ENCODE measurements at places on chromosomes 6 and 20.

DNA sequence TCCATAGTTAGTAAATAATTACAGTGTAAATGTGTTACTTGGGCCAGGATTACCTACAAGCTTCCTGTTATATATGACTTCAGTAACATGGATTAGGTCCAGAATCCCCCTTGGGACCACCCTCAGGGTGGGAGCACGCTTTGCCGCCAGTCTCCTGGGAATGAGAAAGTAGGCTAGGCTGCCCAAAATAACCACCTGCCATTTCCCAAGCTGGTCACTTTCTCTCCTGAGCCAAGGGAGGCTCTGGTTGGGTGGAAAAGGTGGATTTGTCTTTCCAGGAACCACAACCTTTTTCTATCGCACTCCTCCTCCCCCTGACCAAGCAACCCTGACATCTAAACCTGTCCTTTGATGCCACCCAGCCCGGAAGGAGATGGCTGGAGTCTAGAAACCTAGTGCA, 9.6 kb upstream of the RIMS4 start:
- DNase-seq = no peak

DNA sequence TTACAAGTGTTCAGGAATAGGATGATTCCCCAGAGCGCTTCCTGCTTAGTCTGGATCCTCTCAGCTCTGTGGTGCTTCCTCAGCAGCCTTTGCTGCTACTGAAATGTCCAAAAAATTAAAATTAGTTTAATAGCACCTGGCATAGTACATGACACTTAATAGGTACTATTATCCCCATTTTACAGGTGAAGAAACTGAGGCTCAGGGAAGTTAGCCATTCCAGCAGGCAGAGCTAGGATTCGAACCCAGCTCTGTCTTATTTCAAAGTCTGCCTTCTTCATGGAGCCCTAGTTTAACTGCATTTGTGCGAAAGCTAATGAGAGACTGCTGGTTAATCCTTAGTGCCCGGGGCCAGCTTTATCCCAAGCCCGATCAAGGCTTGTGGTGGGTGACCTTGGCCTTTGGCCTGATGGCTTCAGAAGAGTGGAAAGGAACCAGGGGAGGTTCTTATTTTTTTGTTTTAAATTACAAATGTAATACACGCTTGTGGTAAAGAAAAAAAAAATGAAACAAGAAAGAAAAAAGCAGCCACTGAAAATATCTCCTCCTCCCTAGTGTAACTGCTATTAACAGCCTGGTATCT, 30.1 kb downstream of the TOX2 start:
- no peak for DNase-seq

- no peak for DNase-seq
These were observed 17.8 kb downstream of the EEF1E1 start for GRCh38 chr6:8084586-8084985.

DNA sequence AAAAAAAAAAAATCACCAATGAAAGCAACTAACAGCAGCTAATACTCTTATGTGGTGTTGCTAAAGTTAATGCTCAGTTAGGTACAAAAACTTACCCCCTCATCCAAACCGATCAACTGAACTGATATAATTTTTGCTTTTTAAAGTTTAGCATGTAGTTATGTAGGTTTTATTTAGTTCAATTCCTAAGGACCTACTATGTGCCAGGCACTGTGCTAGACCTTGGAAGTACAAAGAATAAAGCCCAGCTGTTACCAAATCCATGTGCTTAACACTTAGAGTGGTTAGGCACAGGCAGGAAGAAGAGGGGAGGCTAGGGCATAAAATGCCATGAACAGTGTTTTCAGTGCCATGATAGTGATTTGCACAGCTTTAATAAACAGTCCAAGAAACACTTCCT, 85.1 kb downstream of the PDSS2 start:
- DNase-seq = no peak

- DNase-seq = no peak
These were observed 18.6 kb upstream of the SPDEF start for GRCh38 chr6:34574647-34575293.

GRCh38 chr6:52994839-52995088, 320 bp downstream of the GSTA4 start:
- no peak for DNase-seq

DNA sequence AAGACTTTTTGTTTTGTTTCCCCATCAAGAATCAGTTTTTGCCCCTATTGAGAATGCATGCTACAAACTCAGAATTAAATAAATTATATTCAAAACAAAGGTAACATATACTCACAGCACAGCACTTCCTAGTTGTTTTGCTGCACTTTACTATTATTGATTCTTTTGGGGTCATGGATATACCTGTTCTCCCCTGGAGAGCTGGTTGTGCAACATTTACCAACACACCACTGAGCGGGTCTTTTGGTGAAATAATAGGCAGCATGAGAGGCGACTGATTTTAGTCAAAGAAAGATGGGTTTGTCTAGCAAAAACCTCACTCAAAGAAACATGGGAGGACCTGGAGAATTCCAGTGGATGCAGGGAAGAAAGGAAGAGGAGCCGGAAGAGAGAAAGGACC, 39.9 kb upstream of the CDKN1A start:
- no peak for DNase-seq

- DNase-seq = no peak
These were observed 61.6 kb downstream of the PLCB4 start for GRCh38 chr20:9130521-9130920.

DNA sequence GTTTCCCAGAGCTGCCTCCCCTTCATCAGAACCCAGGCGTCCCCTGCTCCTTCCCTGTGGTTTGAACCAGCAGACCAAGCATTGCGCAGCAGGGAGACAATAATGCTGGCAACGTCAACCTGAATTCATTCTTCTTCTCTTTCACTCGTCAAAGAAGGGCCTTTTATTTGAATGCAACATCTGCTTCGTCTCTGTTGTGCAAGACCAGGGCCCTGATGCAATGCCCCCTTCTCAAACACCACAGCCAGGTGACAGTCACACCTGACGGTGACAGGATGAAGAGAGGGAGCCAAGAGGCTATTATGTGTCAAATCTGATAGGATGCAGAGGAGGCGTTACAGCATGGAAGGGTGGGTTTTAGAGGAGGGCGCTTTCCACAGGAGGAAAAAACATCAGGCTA, 8.0 kb downstream of the INSM1 start:
- no peak for DNase-seq

GRCh38 chr6:5084781-5085647, at the start of gene PPP1R3G:
Gene PPP1R3G, plus strand, starts transcription at chr6:5085341. Its CDS starts 145 bp downstream, at chr6:5085486.
- DNase-seq = peak; percentile 17

DNA sequence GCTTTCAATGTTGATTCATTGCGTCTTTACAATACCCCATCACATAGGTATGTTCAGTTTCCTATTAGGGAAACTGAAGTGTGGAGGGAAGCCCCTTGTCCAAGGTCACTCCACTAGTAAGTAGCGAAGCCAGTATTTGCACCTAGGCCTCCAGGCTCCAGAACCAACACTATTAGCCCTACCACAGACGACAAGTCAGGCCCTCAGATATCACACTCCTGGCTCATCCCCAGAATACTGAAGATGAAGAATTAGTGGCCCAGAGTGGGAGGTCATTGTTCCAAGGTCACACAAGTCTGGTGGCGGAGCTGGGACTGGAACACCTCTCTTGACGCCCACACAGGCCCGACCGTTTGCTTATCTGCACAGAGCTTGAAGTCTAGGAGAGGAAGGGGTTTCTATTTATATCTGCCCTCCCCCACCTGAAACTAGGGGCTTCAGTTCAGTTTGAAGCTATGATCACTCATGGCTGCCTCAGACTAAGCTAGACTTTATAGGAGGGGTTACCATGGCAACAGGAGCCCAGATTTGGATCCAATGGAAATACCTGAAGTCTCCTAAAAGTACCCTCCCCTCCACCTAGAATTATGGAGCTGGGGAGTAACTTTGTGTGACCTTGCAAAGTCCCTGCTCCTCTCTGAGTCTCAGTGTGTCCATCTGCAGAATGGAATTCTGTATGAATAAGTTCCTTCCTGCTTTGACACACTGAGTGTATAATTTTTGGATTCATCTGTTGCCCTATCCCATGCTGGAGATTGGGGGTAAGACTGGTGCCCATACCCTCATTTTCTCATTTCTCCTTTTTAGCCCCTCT, 2.2 kb downstream of the SNTA1 start:
- DNase-seq = no peak

DNA sequence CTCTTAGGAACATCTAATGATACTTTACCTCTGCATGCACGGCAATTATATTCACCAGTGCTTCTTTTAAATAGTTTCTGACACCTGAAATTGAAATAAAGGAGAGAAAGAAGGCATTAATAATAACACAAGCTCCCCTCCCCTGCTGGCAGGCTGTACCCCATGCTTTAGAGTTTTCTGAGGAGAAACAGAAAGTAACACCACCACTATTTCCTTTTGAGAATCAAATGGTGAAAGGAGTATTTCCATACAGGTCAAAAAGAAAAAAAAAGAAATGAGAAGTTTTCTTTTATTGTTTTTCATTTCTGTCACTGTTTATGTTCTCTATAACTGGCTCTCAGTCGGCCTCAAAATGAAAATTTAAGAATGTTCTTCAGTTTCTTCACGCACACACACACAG, 108.1 kb downstream of the IRF4 start:
- DNase-seq = no peak

- no peak for DNase-seq
These were observed 1.2 kb downstream of the DNMT3B start for GRCh38 chr20:32763202-32764004.

DNA sequence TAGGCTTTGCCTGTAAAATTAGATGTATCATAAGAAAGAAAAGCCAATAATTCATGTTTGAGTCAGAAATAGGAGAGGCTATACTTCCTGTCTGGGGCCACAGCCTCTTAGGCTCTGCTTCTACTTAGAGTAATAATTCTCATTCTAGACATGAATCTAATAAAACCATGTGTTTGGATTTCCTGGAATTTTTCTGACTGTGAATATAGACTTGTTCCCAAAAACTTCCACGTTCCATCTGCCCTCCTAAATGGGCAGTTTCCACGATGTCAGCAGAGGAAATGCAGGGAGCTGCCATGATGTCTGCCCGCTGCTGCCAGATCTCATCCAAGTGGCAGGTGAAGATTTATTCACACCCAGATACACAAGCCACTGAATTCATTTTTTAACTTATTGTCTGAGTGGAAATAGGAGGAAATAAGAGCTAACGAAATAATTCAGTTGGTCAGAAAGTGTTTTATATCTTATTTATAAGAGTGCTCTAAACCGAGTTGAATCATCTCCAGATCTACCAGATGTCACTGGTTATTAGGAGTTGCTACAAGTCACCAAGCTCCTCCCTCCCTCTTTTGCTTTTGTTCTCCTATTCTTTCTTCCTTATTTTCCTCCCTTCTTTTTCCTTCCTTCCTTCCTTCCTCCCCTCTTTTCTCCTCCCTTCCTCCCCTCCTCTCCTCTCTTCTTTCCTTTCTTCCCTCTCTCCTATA, 69.3 kb downstream of the ALDH8A1 start:
- no peak for DNase-seq

- DNase-seq = peak; percentile 88
These were observed 28.5 kb upstream of the CITED2 start for GRCh38 chr6:139402876-139403386.

- no peak for DNase-seq
These were observed 58.6 kb upstream of the ZNF217 start for GRCh38 chr20:53652090-53652858.

DNA sequence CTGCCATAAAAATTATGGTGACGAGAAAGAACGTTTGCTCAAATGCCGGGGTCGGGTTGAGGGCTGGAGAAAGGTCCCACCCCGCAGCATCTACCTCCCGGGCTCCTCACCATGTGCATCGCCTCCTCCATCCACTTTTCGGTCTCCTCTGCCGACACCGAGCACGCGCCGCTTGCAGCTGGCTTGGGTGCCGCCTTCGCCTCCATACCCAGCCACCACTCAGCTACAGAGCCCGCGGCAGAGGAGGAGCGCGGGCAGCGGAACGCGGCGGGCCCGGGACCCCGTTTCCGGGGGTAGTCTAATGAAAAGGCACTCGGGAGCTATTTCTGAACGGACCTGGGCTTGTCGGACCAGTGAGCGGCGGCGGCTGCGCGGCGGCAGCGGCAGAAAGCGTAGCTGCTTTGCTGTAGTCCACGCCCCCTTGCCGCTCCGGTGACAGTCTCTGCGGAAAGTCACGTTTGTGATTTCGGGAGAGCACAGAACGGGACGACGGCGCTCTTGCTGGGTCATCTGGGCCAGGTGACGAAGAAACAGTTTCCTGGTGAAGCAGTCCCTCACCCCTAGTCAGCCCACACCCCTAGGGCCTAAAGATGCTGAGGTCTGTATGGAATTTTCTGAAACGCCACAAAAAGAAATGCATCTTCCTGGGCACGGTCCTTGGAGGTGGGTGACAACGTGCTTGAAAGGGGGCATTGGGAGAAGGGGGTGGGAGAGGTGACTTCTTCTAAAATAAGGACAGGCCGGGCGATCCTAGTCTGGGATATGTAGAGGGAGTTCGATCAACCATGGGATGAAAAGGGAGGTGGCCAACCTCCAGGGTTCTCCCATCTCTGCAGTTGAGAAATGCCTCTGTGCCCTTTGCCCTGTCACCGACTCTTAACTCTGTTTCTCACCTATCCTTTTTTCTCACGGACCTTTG, at the start of the genes ADAT2 and PEX3:
Gene ADAT2, minus strand, starts transcription at position 243 of the 919 bp plus-strand sequence. Its CDS starts 37 bp downstream, at position 206.
Gene PEX3, plus strand, starts transcription at position 353 of the 919 bp plus-strand sequence. Its CDS starts 238 bp downstream, at position 591.
- DNase-seq = peak; percentile 87

DNA sequence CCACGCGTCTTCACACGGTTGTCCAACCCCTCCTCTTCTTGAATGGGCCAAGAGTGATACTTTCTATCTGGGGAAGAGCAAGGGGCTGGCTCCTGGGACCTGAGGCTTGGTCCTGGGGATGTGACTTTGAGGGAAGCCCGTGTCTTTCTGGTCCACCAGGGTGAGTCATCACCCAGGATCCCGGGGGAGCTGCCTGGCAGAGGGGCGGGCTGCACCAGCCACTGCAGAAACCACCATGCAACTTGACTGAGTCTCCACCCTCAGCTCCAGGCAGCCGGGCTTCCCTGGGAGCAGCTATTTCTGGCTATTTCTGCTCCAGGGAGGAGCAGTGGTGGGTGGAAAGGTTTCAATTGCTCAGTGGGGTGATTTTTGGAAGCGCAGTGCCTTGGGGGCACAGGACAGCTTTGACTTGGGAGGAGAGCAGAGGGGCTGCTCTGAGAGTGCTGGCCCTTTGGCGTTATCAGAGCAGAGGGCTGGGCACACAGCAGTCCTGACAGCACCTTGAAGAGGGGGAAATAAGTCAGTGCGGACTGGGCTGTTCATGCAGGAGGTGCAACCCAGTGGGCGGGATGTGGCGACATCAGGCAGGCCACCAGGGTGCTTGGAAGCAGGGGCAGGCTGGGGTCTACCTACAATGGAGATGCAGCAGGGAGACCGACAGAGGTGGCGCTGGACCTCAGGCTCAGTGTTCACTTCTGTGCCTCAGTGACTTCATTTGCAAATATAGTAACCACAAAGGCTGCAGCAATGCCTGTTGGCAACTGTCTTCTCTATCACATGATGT, 45.1 kb upstream of the FAM83D start:
- no peak for DNase-seq

GRCh38 chr6:45479834-45480751, 102.4 kb upstream of the SUPT3H start:
- peak; percentile 71 for DNase-seq

DNA sequence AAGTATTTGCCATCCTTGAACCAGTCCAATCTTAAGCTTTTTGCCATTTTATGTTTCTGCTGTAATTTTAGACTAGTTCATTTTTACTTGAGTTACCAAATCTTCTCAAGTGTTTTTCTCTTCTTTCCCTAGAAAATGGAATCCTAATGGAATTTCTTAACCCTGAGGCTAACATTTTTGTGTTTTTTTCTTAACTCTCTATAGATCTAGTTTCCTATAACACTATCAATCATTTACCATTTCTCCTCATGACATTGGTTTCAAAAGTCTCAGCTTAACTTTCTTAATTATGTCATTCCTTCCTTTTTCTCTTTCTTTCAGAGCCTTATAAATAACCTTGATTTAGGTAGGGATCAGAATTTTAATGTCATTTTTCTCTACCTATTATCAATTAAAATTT, 54.8 kb downstream of the SENP6 start:
- no peak for DNase-seq
